ENCODE measurements at places on chromosomes 3 and 15.

- no peak for DNase-seq
These were observed 30.2 kb upstream of the GREM1 start for GRCh38 chr15:32687556-32687955.

GRCh38 chr3:195198426-195199346 is 72.3 kb downstream of the XXYLT1 start:
- no peak for DNase-seq

- no peak for DNase-seq
These were observed 377.1 kb upstream of the TBL1XR1 start for GRCh38 chr3:177574222-177574856.

DNA sequence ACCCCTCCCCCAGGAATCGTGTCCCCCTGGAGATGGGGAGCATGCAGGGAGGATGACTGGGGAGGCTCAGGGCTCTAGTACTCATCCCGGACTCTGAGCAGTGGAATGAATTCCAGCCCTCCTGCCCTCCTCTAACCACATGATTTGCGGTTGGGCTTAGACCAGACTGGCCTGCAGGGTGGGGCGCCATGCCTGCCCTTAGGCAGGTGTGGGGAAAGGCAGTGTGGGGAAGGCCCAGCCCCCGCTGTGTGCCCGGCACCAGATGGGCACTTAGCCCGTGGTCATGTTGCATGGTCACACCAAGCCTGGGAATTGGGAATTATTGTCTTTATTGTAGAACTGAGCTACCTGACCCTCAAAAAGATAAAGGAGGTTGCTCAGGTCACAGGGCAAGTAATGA is 283.8 kb downstream of the TLE3 start:
- DNase-seq, result no peak

DNA sequence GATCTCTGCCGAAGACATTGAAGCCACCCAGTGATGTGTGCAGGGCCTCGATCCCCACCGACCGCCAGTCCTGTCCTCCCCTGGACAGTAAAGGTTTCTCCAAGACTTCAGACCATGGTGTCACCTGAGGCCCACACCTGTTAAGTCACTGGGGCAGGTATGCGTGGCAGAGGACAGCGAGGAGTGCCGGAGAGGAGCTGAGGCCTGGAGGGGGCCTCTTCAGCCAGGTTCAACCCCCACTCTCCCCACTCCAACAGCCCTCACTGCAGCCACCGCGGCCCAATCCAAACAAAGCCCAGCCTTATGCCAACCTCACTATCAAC is 2.4 kb downstream of the GOLGA8B start:
- DNase-seq, result no peak

DNA sequence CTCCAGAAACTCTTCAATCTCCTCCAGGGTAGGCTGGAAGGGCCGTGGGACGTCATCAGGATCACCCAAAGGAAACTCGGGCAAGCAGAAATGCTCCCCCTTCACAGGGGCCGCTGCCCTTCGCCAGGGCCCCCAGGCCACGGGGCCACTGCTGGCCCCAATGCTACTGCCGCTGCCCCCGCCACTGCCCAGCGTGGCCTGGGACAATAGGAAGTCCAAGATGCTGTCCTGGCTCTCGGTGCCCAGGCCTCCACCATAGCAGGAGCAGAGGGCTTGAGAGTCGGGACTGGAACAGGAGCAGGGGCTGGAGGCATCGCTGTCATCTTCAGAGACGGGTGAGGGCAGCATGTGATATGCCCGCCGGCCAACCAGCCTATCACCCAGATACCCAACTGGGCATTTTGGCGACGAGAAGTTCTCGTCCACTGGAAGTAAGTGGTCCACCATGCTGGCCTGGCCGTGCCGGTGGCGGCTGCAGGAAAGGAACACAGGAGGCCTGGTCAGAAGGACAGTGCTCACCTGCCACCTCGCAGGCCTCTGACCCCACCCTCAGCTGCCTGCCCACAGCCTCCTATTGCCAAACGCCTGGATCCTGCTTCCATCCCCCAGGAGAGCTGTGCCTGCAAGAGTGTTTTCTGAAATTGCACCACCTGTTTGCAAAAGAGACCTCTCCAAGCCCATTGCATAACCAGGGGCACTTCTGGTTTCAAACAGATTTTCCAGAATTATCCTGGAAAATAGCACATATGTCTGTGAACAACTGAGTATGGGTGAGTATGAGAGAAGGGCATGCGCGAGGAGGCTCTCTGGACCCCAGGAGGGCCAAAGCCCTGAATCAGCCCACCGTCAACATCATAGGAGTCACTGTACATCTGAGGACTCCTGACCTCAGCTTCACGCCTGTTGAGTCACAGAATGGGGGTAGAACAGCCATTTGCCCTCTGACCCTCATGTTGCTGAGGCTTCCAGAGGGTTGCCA is 4.4 kb downstream of the KLF15 start:
- DNase-seq, result no peak

DNA sequence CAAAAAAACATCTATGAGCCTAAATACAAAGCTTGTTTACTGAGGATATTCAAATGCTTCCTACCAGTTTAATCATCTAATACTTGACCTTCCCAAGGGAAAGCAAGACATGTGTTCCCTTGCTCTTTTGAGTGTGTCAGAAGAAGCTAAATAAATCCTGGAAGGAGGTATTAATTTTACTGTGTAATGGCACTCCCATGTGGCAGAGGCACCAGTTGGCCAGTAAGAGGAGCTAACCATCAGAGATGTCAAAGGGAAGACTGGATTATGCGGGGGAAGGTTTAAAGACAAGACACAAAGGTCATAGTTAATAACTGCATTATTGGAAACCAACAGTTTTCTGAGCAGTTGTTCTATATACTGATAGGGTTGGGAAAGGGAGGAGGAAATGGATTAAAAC is 125.1 kb downstream of the SUCLG2 start:
- DNase-seq, result no peak

DNA sequence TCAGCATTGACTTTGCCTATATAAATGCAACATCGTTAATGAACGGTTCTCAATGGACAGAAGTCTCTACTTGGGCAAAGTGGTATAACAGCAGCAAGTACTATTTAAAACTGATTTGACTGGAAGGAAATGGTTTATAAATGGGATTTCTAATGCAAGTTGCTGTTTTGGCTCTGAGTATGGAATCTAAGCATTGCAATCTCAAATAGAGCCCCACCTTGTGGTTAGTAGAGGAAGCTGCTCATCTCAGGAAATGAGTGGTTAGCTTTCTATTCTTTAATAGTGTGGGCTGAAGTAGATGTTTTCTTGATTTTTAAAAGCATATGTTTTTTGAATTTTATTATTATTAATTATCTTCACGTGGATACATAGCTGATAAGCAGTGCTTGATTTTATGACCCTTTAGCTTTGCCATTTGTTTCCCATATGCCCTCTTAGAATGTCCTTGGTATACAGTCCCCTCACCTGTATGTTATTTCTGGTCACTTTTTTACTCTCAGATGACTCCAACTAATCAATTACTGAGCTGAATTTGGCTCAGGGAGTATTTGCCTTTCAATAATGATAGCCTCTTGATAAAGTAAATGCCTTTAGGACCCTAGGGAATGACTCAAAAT is 67.1 kb downstream of the OXSM start:
- peak; percentile 57 for DNase-seq

DNA sequence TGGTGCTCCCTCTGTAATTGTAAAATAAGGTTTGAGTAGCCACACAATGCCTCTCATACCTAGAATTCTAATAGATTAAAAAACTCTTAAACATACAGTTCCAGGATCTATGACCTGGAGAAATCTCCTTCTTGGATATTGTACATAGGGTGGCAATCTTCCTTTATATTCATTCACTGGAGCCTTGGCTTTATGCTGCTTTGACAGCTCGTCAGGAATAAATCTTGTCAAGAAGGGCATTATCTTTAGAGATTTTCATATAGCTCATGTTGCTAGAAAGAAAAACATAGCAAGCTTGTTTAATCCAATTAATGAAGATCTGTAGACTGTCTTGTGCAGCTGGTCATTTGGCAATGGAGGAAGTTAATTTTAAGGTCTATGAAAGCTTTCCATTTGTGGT is 131.1 kb downstream of the PYDC2 start:
- no peak for DNase-seq

- no peak for DNase-seq
These were observed 117.1 kb upstream of the GOLIM4 start for GRCh38 chr3:168212664-168213285.

DNA sequence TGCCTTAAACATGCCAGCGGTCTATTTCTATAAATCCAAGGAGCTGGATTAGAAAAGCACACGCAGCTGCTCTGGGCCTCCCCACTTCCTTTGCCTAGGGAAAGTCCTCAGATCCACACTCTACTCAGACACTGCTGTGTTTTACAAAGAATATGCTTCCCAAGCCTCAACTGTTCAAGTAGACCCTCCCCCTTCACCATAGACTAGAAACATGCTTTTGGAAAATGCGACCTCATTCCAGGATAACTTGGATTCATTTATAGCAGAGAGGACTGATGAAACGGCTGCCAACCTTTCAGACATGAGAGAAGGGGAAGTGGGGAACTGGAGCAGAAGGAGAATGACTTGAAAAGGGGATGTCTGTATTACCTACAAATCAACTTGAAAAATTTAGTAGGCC is 64.0 kb downstream of the P3H2 start:
- DNase-seq, result no peak

DNA sequence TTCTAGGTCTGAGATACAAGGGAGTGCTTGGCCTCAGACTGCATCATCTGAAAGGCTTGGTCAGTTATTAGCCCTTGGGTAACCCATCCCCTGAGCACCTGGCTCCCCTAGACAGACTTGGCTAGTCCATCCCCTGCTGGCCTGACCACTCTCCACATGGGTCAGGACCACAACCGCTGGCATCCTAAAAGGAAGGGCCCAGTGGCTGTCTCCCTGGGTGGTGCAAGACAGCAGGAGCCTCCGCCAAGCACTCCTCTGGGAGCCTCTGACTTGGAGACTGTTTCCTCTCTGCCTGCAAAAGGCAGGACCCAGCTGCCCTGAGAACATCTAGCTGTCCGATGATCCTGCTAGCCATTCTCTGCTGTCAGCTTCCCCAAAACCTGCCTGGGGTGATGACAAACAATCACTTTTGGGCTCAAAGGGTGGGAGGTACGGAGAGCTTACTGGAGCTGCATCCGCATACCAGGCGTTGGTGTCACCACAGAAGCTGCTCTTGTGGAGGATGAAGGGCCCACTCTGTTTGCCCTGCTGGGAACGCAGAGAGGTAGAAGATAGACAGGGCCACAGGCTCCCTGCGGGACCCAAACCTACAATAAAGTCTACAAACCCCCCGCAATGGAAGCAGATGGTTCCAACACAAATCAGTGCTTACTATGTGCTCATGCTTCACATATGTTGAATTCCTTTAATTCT is 108.0 kb upstream of the PRR20G start:
- DNase-seq, result no peak

DNA sequence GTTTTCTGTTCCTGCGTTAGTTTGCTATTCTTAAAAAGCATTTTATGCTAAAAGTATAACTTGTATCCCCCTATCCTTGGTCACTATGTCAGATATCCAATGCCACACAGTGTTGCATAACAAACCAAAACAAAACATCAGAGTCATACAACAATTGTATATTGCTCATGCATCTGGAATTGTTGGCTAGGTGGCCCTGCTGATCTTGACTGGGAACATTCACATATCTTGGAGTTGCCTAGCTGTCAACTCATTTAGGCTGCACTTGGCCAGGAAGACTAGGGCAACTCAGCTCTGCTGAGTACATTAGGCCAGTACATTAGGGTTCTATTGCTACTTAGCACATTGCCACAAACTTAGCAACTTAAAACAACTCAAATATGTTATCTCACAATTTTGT is 706.5 kb upstream of the UBE2E2 start:
- DNase-seq, result no peak

DNA sequence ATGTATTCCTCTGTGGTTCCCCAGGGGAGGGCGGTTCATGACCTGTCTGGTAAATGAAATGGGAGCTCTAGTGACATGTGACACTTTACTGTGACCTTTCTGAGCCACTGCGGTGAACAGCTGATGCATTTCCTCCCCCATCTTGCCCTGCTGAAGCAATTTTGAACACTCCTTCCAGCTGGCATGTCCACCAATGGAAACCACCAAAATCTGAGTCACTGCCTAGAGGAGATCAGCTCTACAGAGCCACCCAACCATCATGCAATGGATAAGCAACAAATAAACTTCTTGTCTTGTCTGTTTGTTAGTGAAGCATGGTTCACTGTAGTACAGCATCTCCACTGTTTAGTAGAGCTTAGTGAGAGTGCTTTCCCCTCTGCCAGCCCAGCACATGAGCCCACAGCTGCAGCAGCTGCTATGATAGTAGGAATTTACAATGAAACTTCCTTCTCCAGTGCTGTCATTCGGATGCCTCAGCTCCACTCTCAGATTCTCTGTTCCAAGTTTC is 479.4 kb downstream of the NTRK3 start:
- no peak for DNase-seq

DNA sequence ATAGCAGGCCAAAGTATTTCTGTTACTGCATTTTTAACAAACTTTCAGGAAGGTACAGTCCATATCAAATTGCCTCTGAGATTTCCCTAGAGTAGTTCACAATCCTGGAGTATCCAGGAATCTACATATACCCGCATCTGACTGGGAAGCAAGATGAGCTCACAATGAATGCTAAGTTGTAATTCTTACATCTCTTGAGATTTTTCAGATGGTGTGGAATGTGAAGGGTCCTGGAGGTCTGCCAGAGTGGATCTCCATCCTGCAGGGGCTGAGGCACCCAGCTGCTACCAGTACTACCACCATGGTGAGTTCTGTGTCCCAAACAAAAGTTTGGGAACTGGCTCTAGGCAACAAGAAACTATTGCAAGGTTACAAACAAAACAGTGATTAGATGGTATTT is 156.7 kb upstream of the CCDC54 start:
- no peak for DNase-seq

GRCh38 chr15:65655457-65655856 is 33.7 kb downstream of the SLC24A1 start:
- no peak for DNase-seq

DNA sequence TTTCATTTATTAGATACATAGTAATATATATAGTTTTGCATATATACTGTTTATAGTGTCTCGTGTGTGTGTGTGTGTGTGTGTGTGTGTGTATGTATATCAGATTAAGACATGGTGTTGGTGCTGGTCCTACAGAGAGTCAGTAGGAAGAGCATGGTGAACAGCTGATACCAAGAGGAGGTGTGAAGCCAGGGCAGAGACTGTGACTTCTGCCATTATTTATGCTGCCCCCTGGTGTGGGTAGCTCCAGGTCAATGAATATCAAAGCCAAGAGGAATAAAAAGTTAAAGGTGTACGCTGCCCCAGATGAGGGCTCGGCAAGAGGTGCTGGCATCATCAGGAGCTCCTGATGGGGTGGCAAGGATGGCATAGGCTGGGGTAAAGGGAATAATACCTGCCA is 299.5 kb upstream of the RASGRP1 start:
- DNase-seq, result no peak

- DNase-seq, result no peak
These were observed 192.5 kb downstream of the RSL24D1 start for GRCh38 chr15:55003965-55004873.

GRCh38 chr3:188274249-188274915 is 120.4 kb downstream of the LPP start:
- no peak for DNase-seq

GRCh38 chr3:118641608-118642007 is 393.0 kb downstream of the IGSF11 start:
- peak; percentile 12 for DNase-seq

GRCh38 chr15:39429898-39430357 is 151.0 kb upstream of the THBS1 start:
- DNase-seq, result no peak
